ENCODE measurements at places on chromosomes 6 and 20. TPM values are rescaled to one million over a fixed set of nuclear protein-coding genes. Genes with fewer than 3 reads are reported as not detected.

Gene PCK1
- total RNA-seq = 0.31 TPM

Gene KCNB1
- total RNA-seq = 7.4 TPM

Gene BTBD9
- 13.8 TPM for total RNA-seq

Gene SLC4A11
- total RNA-seq = 0.26 TPM

All from motor neuron (in vitro differentiated cells).